ENCODE measurements at places on chromosomes 4 and X.

DNA sequence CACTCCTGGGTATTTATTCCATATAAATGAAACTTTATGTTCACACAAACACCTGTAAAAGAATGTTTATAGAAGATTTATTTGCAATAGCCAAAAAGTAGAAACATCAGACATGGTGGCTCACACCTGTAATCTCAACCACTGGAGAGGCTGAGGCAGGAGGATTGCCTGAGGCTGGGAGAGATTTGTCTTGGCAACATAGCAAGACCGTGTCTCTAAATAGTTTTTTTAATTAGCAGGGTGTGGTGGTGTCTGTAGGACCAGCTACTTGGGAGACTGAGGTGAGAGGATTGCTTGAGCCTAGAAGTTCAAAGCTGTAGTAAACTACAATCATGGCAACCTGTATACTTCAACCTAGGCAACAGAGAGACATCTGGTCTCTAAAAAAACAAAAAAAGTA is 27.7 kb upstream of the NFKB1 start:
- DNase-seq = no peak

DNA sequence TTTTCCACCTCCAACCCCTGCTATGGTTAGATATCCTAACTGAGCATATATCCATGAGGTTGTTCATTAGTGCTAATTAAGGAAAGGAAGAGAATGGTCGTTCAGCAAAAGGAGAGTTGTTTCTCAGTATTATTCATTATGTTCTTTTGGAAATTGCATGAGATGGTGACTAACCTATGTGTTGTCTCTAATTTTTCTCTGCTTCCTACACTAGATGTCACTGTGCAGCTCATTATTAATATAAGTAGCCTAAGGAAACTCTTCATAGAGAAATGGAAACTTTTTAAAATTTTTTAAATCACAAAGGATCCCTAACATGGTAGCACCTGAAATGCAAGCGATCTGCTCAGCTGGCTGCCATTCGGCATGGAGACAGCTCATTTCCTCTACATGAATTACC is 67.7 kb upstream of the FAM9A start:
- no peak for DNase-seq

- DNase-seq = peak; percentile 36
Measured at GRCh38 chrX:110665223-110666002, 130.2 kb downstream of the CHRDL1 start.

- DNase-seq = no peak
Measured at GRCh38 chr4:83490876-83491450, 6.1 kb upstream of the ABRAXAS1 start.

Data from femur (tissue), 1 donor.